Fibroblast of villous mesenchyme (primary cell): ENCODE measurements at places on chromosomes 6 and 20.

DNA sequence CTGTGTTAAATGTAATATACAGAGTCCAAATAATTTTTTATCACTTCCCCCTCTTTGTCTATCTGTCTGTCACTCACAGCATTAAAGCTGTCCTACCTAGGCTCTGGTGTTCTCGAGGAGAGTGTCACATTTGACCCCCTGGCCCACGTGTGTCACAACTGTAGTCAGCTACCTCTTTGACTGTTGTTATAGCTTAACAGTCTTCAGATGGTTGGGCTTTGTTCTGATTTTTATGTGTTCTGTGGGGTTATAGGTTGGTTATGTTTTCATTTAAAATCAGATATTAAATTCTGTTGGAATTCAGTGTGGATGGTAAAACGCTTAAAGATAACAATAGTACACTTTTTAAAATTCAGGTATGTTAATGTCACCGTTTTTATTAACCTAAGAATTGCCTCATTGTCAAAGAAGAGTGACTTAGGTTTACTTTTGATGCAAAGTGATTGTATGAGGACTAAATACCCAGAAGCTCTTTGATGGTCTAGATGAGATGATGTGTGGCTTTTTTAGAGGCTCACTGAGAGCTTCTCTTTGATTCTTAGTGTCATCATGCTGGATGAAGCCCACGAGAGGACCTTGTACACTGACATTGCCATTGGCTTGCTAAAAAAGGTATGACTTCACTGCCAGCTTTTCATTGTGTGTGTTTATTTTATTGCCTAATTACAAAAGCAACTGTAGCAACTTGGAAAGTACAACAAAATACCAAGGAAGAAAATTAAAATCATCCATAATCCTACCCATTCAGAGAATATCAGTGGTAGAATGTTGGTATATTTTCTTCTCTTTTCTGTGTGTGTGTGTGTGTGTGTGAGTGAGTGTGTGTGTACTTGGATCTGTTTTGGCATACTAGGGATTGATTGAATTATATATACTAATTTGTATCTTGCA, 29.9 kb downstream of the DHX35 start:
- no peak for DNase-seq

DNA sequence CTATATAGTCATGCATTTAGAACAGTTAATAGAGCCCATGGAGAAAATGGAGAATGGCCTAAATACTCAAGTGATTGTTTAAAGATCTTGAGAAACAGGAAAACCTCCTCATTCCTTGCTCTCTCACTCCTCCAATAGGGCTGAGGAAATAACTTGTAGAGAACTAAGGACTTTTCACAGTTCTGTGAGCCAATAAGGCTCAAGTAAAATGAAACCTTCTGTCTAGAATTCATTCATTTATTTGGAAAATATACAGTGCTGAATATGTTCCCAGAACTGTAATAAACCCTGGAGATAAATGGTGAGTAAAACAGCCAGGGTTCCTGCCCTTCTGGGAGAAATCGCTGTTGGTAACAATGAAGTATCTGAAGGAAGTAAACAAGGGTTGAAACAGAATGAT, 35.3 kb downstream of the ELOVL2 start:
- DNase-seq: peak; percentile 86

DNA sequence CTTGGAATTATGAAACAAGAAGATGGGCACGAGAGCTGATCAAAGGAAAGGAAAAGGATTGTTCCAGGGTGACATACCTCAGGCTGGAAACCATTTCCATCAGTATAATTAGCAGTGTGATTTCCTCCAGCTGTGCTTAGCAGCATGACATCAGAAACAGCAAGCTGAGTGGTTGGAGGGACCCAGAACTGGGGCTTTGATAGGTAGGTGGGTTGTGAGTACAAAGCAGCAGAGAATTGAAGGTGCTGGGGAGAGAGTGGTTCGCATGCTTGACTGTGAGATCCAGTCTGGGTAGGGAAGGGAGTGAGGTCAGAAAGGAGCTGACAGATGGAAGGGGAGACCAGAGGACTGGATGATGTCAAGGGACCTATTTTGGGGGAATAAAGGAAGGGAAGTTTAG, 90.4 kb downstream of the CD164 start:
- DNase-seq: no peak

GRCh38 chr6:104418125-104418524, 441.6 kb downstream of the HACE1 start:
- no peak for DNase-seq

DNA sequence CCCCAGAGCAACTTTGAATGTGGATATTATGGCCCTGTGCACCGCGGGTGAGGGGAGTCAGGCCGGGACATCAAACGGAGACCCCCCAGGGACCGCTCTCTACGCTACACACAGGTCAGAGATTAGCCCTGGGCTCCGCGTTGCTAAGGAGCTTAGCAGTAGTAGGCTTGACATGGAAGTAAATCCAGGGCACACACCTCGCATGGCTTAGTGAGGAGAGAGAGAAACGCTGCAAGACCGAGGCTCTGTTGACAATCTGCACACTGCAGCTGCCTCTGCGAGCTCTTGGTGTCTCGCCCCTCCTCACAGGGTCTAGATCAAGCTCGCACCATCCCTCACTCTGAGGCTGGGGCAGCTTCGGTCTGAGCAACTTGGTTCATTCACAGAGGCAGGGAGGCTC, 116.1 kb upstream of the CDH4 start:
- no peak for DNase-seq

DNA sequence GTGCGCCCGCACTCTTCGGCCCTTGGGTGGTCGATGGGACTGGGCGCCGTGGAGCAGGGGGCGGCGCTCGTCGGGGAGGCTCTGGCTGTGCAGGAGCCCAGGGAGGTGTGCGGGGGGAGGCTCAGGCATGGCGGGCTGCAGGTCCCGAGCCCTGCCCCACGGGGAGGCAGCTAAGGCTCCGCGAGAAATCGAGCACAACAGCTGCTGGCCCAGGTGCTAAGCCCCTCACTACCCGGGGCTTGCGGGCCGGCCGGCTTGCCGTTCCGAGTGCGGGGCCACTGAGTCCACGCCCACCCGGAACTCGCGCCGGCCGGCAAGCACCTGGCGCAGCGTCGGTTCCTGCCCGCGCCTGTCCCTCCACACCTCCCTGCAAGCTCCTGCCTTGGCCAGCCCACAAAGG, 462.3 kb upstream of the JARID2 start:
- DNase-seq: no peak

- no peak for DNase-seq
Measured at GRCh38 chr20:11697646-11698045, 220.0 kb upstream of the BTBD3 start.

GRCh38 chr20:41370176-41370575, 3.6 kb upstream of the EMILIN3 start:
- DNase-seq: no peak

GRCh38 chr6:43812850-43813578, 43.0 kb downstream of the VEGFA start:
- DNase-seq: no peak

GRCh38 chr6:31775633-31776484, 1.3 kb downstream of the VWA7 start:
- no peak for DNase-seq

- peak; percentile 82 for DNase-seq
Measured at GRCh38 chr6:71404145-71404966, 115.7 kb downstream of the OGFRL1 start.

DNA sequence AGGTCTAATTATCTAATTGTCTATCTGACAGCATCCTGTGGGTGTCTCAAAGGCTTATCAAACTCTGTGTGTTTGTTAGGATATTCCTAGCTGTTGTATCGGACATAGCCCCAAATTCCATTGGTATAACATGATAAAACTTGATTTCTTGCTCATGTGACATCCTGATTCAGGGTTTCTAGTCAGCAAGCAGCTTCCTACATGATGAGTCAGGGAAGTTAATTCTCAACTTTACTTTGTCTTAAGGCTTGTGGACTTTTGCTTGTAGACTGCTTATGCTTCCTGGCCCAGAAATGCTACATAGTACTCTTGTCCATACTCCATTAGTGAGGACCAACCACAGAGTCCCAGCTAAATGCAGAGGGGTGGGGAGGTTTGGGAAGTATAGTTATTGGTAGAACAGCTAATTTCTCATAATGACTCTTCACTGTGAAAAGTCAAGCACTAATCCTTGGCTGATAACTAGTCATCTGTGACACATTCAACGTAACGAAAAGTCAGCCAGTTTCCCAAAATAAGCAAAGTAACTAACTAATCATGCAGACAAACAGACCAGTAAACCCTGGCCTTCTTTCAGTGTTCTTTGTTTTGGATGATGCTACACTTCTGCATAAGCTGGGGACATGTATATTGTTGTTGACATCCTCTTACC, 25.8 kb downstream of the NKAIN2 start:
- DNase-seq: no peak

- DNase-seq: no peak
Measured at GRCh38 chr6:116385921-116386320, 15.2 kb downstream of the DSE start.

DNA sequence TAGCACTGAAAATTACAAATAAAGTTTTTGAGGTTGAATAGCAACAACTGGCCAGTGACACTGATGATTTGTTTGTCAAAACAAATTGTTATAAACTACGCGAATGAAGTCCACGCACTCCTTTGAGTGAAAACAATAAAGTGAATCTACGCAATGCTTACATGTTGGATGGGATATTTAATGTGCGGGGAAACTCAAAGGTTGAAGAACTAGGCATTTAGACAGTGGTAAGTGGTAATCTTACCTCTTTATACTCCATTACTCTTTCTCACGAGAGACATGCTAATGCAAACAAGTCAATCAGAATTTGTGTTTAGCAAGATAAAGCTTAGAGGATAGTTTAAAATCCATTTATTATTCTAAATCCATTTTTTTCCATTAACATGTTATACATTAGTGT, 606.4 kb downstream of the KHDRBS2 start:
- no peak for DNase-seq

- DNase-seq: no peak
Measured at GRCh38 chr6:159533016-159533415, 160.0 kb downstream of the SOD2 start.

DNA sequence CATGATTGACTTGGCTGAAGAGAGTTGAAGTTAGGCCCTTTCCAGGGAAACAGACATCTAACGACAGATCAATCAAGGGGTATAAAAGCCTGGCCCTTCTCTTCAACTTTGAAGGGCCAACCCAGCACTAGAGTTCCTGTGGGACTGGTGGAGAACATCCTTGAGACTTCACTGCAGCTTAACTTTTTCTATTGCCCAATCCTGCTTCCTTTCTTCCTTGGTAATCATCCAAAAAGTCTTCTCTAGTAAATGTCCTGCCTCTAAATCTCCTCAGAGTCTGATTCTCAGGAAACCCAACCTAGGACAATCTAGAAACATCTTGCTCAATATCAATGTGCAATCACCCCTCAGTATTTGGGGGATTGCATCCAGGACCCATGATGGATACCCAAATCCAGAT, 1.9 kb downstream of the MKKS start:
- peak; percentile 46 for DNase-seq

DNA sequence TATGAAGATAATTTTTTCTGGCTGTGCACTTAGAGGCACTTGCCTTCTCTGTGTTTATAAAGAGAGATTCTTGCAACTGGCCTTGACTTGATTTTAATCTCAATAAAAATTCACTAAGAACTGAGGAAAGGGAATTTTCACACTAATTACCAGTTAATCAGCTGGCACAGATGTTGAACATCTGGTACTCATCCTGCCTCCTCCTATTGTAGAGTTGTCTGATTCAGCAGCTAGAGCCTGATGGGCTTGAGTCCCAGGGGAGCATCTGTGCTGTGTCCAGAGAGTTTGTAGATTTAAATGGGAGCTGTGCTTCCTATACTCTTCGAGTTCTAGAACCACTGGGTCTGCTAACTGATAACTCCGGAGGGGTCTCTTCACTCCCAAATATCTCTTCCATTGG, 284.4 kb upstream of the RNF24 start:
- DNase-seq: peak; percentile 29

GRCh38 chr20:7392542-7393206, 547.6 kb downstream of the HAO1 start:
- no peak for DNase-seq

GRCh38 chr20:38044685-38045084, 11.1 kb downstream of the RPRD1B start:
- DNase-seq: no peak

DNA sequence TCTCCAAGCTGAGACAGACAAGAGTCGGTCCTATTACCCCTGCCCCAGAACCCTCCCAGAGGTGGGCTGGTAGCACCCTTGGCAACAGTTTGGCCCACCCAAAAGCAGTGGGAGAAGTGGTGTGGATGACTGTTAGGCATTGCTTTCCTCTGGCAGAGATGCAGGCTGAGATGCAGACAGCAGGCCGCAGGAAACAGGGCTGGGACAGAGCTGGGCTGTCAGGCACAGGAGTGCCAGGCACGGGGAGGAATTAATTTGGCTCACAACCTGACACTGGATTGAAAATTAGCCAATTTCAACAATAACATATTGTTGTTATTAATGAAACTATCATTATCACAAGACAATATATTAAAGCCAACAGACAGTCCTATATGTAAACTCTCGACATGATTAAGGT, 15.7 kb upstream of the SIRT5 start:
- no peak for DNase-seq

DNA sequence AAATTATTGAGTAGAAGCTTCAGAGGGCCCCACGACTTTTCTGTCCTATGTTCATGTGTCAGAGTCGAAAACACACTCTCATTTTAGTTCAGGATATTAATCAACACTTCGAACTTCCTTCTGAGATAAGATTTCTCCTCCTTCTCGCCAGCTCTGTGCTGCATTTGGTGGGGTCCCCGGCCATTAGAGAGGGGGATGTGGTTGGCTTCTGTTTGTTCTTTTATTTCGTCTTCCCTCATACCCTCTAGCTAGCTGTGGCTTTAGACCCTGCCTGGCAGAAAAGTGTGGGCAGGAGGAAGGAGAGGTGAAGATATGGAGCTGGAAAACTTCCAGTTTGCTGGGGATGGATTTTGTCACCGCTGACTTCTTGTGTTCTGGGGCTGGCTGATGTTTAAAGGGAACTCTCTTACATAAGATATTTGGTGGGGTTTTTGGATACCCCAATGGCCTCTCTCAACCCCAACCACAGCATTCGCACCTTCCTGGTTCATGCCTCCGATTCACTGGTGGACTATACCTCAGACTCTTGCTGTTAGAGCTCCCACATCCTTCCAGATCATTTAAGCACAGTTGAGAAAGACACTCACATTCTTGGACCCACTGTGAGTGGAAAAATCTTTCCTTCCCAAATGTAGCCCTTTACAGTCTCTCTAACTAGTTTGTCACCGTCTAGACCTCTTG, 30.7 kb upstream of the TMX4 start:
- no peak for DNase-seq

- no peak for DNase-seq
Measured at GRCh38 chr6:154673919-154674318, 59.3 kb upstream of the SCAF8 start.

DNA sequence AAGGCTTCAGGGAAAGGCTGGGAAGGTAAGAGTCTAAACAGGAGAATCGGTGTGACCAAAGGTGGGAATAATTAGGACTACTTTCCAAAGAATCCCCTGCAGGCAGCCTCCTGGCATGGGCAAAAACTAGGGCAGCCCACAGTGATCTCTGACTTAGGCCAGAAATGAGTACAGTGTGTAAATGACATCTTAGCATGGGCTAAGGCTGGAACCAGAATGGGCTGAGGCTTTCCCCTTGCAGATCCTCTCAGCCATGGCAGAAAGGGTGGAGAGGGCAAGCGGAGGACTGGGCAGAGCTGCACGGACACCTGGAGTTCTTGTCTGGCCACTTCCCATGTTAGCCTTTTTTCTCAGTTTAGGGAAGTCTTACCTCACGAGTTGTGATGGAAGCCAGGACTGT, 69.9 kb upstream of the FOXQ1 start:
- DNase-seq: no peak

- peak; percentile 74 for DNase-seq
Measured at GRCh38 chr6:130969791-130970491, 93.1 kb downstream of the EPB41L2 start.
